ENCODE measurements at places on chromosomes 13 and 19.

GRCh38 chr13:95226932-95227695 lies 74.1 kb downstream of the ABCC4 start:
- DNase-seq, result no peak

DNA sequence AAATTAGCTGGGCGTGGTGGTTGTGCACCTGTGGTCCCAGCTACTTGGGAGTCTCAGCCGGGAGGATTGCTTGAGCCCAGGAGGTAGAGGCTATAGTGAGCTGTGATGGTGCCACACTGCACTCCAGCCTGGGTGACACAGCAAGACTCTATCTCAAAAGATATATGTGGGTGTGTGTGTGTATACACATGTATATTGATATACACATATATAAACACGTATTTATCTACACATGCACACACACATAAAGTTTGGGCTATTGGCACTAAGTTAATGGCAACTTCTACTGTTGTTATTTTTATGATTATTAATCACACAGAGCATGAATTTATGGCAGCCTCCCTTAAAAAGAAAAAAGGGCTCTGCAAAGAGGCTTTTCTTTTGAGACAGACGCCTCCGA lies 27.1 kb upstream of the ABCC4 start:
- no peak for DNase-seq

GRCh38 chr13:25429466-25429865 lies 57.7 kb downstream of the ATP8A2 start:
- no peak for DNase-seq

- DNase-seq, result no peak
Measured at GRCh38 chr13:28624707-28625432, 34.1 kb upstream of the POMP start.

DNA sequence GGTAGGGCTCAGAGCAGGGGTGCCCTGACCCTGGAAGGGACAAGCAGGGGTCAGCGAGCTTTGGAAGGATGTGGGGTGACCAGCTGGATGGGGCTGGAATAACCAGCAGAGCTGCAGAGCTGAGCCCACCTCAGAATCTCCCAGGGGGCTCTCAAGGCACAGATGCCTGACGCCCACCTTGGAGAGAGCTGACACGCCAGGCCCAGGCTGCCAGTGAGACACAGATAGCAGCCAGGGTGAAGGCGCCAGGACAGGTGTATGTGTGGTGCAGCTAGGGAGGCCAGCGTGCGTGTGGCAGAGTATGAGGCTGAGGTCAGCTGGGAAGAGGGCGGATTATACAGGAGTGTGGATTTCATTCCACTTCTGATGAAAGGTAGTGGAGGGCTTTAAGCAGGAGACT lies 8.9 kb downstream of the AP1M1 start:
- DNase-seq, result no peak

DNA sequence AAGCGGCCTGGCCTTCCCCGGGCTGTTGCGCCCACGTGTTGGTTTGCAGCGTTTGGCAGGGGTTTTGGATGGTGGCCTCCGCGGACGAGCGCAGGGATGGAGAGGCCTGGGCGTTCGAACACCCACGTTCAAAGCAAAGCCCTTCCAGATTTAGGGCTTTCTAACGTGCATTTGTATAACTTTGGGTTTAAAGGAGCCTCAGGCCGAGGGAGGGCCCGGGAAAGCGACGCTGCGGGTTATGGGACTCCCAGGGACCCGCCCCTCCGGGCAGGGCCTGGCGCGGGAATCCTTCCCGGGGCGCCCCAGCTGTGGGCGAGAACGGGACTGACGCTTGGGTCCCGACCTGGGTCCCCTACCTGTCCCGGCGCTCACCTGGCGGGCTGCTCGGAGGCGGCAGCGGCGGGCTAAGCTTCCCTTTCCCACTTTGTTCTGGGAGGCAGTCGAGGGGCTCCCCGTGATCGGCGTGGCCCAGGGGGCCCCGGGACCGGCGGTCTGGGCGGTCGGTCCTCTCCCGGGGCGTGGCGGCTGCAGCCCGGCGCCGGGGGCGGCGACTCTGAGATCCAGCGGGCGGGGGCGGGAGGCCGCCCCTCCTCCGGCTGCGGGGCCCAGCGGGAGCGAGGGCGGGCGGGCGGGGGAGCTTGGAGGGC lies at the start of gene FBXO17:
TSS of gene FBXO17 (minus strand) at position 529 of the 647 bp plus-strand sequence. CDS start 25,423 bp downstream, outside the sequence.
- peak; percentile 39 for DNase-seq

DNA sequence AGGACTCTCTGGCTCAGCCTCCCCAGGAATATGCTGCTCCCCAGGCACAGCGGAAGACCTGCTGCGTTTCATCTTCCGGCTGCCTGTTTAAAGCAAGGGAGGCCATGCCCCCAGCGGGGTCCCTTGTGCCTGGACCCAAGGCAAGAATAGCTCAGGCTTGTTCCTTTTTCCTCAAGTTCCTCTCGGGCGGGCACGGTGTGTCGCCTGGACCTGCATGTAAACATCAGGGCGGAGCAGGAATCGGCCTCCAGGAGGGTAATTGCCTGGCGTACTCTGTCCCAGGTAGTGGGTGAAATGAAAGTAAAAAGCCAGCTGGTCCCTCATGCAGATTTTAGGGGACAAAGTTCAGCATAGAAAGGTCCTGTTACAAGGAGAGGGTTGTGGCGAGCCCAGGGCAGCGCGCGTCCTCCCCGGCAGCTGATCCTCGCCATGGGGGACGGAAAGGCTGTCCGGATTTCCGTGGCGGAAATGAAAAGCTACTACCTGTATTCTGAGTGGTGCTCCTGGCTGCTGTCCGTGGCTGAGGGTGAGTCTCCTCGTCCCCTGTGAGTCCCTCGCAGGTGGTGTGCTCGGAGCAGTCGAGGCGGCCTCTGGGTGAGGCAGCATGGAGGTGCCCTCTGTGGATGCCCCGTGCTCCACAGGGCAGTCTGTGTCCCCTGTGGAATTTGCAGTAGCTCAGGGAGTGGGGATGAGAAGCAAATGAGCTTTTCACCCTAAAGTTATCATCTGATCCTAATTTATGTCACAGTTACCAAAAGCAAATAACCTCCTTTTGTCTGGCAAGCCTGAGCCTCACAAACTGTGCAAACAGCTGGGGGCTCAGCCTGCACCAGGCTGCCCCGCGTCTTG lies 16.2 kb downstream of the MCF2L start:
- no peak for DNase-seq

- DNase-seq, result no peak
Measured at GRCh38 chr13:29597706-29598105, 2.2 kb upstream of the SLC7A1 start.

DNA sequence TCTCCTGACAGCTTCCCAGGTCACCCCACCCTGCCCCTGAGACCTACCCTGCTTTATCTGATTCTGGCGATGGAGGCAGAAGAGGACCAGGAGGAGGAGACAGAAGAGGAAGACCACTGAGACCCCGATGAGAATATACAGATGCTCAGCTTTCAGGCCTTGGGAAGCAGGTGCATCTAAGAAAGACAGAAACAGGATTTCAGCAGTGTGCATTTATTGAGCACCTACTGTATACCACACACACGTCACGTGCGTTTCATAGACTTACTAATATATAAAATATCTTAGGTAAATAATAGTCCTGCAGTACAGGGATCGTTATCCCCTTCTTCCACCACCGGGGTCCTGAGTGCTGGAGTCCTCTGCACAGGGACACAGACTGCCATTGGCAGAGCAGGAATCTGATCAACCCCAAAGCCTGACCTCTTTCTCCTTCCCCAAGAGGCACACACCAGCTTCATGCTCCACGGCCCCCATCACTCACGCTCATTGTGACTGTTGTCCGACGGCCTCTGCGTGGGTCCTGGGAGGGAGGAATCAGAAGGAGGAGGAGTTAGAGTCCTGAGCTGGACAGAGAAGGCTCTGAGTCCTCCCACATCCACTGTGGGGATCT lies 8.2 kb downstream of the LAIR1 start:
- DNase-seq, result no peak

All from neural crest cell (in vitro differentiated cells).